Activated CD4-positive, alpha-beta T cell treated with anti-CD3 and anti-CD28 coated beads, Interleukin-2, amount 50 U/mL, for 48 hours (primary cell): ENCODE measurements at places on chromosomes 5 and 9.

DNA sequence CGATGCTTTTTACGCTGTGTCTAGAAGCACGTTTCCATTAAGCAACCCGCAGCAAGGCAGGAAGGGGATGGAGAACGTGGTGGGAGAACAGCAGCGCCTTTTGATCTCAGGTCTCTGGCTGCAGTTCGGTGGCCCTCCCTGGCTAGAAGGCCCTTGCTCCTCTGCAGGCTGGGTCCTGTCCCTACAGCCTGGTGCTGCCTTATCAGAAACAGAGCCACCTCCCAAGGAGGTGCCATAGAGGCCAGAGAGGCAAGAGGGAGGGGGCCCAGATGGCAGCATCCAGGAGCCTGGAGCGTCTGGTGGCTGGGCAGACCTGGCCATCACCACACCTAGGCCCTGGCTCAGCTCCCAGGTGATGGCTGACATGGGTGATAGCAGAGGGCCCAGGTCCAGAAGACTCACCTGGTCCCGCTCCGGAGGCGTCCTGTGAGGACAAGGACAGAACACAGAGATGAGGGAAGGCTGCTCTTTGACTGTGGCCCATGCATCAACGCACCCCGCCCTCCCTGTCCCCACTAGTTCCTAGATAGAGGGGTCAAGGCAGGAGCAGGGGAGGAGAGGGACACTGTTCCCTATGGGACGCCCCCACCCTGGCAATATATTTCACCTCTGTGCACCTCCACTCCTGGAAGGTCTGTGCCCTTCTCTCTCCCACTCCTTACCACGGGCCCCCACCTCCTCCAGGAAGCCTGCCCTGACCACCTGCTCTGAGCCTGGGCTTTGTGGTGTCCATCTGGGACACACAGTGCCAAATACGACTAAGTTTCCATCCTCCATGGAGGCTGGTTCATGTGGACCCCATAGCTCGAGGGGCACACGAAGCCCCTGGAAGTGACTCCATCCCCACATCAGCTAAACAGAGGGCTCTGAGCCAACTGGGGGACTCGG, 41.6 kb upstream of the SARDH start:
- DNase-seq = no peak

DNA sequence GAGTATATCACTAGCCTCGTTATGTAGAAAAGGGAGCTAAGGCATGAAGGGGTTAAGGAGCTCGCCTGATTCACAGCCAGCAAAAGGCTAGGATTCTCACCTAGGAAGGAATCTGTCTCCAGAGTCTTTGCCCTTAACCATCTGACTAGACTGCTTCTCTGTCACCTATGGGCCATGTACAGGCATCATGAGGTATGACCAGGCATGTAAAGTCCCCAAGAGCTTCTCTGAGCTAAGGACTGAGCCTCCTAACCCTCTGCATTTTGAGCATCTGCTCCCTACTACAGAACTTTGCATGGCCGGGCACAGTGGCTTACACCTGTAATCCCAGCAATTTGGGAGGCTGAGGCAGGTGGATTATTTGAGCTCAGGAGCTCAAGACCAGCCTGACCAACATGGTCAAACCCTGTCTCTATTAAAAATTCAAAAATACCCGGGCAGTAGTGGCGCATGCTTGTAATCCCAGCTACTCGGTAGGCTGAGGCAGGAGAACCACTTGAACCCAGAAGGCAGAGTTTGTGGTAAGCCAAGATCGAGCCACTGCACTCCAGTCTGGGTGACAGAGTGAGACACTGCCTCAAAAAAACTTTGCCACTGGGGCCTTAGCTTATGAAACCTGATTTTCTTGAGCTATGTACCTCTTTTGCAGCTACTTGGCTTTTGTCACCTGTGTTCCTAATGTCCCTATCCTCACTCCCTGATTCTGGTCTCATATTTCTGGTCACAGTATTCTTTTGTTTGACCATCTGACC, 33.2 kb upstream of the IL7R start:
- no peak for DNase-seq

GRCh38 chr5:154479160-154479943, 1.3 kb upstream of the HAND1 start:
- DNase-seq = peak; percentile 33

GRCh38 chr5:39409033-39409432, 15.7 kb downstream of the DAB2 start:
- DNase-seq = no peak

GRCh38 chr9:94993160-94993820, 266.8 kb downstream of the AOPEP start:
- DNase-seq = no peak

DNA sequence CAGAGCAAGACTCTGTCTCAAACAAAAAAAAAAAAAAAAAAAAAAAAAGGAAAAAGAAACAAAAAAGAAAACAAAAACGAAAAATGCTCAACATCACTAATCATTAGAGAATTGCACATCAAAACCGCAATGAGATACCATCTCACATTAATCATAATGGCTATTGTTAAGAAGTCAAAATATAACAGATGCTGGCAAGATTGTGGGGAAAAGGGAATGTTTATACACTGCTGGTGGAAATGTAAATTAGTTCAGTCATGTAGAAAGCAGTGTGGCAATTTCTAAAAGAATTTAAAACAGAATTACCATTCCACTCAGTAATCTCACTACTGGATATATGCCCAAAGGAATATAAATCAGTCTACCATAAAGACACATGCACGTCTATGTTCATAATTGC, 50.4 kb upstream of the PRR16 start:
- DNase-seq = no peak

- DNase-seq = no peak
Observed at GRCh38 chr5:142053426-142054151, 40.8 kb upstream of the GNPDA1 start.

GRCh38 chr9:110066929-110067716, 140.8 kb downstream of the C9orf152 start:
- DNase-seq = no peak

GRCh38 chr9:91445135-91445534, 21.5 kb upstream of the NFIL3 start:
- DNase-seq = no peak

DNA sequence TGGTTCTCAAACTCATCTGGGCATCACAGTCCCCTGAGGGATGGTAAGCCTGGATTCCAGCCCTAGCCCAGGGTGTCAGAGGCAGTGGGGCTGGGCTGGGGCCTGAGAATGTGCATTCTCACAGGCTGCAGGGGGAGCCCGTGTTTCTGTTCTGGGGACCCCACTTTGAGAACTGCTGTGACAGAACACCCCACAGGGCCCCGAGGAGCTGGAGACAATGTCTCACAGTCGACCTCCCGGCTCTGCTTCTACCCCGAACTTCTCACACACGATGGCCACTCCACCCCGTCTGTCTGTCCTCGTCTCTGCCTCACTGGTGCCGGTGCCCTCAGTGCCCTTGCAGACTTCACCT, 130.0 kb downstream of the CACNA1B start:
- no peak for DNase-seq

GRCh38 chr5:172559004-172559932, 81.8 kb upstream of the NEURL1B start:
- DNase-seq = no peak

DNA sequence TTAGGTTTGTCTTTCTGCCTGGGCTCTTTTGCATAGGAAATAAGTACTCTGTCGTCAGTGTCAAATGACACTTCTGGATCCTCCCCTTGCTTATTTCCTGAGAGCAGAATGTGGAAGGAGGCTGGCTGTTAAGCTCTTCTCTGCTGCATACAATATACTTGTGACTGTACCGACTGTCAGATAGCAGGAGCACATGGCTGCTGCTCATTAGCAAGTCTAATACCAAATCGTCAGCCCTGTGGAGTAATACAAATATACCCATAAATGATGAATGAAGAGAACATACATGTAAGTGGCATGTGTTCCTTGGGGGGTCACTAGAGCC, at the start of gene GPR151:
Gene GPR151 (minus strand): TSS at position 40 of the 325 bp plus-strand sequence. CDS start 77 bp downstream, outside the sequence.
- no peak for DNase-seq

- no peak for DNase-seq
Observed at GRCh38 chr5:36370073-36370472, 68.4 kb upstream of the RANBP3L start.

GRCh38 chr9:93820667-93821306, 134.4 kb downstream of the BARX1 start:
- DNase-seq = no peak

DNA sequence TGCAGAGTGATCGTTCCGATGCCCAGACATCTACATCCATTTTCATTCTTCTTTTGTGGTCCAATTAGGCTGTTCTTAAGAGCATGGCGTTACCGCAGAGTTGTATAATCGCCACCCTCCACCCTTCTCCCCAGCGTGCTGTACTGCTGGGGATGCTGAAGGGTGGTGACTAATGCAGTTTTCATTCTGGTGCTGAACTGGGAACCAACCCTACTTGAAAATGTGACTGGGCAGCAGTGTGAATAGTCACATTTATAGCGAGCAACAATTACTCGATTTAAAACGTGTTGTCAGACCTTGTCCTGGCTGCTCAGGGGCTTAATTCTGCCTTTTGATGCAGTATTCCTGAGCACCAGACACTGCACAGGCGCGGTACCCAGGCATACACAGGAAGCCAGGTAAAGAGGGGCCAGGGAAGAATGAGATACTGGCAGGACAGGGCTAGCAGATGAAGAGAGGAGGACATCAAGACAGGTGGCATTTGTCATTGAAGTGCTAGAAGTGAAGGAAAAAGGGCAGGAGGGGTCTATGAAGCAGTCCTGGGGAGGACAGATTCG, 719 bp upstream of the ISCA1 start:
- DNase-seq = no peak

DNA sequence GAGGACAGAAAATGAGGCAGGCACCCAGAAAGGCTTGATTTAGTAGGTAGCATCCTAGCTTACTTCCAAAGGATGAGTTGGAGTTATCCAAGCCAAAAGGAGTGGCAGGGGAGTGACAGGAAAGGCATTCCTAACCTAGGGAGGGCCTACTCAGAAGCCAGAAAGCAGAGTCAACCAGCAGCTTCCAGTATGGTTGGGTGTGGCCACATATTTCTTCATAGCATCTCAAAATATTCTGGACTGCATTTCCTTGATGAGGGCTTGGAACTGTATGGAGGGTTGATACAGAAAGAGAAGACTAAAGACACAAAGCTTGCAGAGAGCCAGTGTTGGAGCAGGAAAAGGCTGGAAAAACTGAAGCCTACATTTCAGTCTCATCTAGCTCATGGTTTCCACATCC, 656.8 kb upstream of the DMAC1 start:
- DNase-seq = no peak

- no peak for DNase-seq
Observed at GRCh38 chr5:54570916-54571315, 53.4 kb downstream of the SNX18 start.

GRCh38 chr9:99025616-99026270, 79.2 kb upstream of the TGFBR1 start:
- DNase-seq = no peak

GRCh38 chr5:100560860-100561259, 25.7 kb downstream of the FAM174A start:
- DNase-seq = no peak

DNA sequence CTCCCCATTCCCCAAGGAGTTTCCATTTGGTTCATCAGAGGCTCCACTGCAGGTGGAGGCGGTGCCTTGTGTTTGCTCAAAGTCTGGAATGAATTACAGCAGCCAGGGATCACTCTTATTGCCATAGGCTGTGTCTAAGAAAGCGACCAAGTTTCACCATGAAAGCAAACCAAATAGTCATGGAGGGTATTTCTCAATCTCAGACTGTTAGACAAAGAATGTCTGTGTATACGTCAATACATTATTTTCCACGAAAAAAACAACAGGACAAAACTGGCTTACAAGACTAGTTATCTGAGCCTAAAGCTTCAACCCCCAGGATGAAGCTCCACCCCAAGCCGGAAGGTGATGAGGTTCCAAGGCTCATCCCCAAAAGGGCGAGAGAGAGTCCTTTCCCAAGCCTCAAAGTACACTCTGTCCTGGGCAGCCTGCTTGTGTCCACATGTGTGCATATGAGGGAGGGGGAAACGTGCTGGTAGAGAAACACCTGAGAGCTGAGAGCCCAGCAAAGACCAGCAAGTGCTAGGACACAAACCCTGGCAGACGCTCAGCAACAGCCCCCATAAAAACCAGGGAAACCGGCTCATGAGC, 4.3 kb downstream of the B4GALT1 start:
- no peak for DNase-seq

GRCh38 chr9:79591458-79591857, 19.7 kb downstream of the TLE4 start:
- DNase-seq = no peak

DNA sequence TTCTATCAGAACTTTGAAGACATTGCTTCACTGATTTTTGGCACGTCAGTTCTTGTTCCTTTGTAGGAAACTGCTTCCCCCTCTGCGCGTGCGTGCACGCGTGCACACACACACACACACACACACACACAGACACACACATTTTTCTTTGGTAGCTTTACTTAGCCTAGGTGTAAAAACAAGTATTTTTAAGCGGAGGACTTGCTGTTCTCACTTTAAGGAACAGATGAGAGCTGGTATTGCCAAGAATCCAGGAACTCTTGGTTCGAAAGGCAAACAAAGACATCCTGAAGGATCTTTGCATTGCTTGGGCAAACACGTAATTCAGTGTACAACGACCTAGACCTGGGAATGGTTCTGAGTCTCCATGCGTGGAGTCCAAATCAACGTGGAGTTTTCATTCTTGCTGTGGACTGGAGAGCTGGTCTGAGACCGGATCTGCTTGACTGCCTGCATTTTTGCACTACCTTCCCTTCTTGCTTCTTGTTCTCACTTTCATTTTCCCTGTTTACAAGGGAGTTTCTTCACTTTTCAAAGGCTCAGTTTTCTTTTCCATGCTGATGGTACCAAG, 8.2 kb downstream of the TMEM268 start:
- no peak for DNase-seq

- no peak for DNase-seq
Observed at GRCh38 chr9:110575169-110575568, 4.4 kb downstream of the SVEP1 start.

- DNase-seq = no peak
Observed at GRCh38 chr5:149060325-149060724, 2.5 kb downstream of the SH3TC2 start.

DNA sequence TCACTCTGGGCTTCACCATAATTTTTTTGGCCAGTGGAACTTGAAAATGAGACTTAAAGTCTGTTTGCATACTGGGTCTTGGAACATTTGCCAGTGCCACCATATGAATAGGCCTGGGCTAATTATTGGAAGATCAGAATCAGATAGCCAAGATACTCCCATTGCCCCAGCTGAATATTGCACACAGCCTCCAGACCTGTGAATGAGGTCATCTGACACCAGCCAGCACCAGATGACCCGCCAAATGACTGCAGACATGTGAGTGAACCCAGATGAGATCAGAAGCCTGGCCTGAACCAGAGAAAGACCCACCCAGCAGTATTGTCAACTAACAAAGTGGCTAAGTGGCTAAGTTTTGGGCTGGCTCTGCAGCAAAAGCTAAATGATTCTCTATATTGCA, 220.5 kb upstream of the MPDZ start:
- DNase-seq = no peak
